ENCODE measurements at places on chromosomes 5 and 9.

- DNase-seq = no peak
These were observed 12.6 kb upstream of the SEMA5A start for GRCh38 chr5:9558319-9558965.

DNA sequence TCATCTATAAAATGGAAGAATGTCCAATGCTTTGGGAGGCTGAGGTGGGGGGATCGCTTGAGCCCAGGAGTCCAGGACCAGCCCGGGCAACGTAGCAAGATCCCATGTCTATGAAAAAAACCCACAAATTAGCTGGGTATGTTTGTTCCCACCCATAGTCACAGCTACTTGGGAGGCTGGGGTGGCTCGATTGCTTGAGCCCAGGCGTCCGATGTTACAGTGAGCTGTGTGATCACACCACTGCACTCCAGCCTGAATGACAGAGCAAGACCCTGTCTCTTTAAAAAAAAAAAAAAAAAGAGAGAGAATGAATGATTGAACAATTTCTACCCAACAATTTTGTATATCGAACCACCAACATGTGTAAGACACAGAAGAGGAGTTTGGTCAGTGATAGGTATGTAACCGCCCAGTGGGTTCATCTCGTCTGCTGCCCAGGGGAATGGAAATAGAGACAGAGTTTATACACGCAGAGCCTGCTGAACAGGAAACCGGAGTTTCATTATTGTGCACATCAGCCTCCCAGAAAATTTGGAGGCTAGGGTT, 26.2 kb upstream of the ERGIC1 start:
- DNase-seq = no peak

DNA sequence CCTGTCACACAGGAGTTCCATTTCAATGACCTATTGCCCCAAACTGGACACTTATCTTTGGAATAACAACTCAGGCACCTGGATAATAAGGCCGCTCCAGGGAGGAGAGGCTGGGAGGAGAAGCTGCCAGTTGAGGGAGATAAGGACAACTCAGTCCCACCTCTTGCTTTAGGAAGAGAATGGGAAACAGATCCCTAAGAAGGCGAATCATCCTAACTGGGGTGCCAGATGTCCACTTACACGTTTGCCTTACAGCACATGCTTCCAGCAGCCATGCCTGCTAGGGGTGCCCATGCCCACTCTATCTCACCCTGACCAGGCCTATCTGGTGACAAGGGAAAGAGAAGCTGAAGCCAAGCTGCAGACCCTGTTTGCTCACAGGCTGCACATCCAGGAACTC, 6.5 kb downstream of the HK3 start:
- DNase-seq = no peak

DNA sequence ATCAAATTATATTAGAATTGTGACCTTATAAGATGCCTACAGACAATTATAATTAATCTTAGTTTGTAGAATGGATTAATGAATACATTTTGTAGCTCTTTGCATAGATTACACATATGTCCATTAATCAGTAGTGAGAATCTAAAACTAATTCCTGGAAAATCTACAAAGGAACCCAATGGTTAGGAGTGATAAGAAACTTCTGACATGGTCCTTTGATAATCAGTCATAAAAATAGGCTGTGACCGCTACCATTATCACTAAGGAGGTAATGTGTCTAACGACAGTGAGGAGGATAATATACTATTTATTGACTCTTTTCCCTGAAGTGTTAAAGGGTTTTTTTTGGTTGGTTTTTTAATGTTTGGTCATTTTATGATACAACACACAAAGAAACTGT, 46.6 kb downstream of the BNC2 start:
- DNase-seq = no peak

GRCh38 chr9:133023117-133023890, 7.5 kb upstream of the GTF3C5 start:
- DNase-seq = no peak

DNA sequence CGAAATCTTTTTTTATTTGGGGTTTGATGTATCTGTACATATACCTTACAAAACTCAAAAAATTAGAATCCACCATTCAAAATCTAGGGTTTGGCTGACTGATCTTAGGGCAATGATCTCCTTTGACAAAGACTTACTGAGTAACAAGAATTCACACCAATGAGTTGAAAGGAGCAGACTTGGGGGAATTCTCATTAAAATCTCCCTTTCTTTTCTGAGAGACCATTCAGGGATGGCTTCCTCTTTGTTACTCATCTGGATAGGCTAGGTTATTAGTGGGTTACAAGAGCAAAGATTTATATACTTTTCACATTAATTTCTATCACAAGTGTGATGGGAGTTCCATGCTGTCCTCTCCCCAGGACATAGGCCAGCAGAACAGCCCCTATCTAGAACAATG, 661.0 kb downstream of the KCTD16 start:
- no peak for DNase-seq

- DNase-seq = no peak
These were observed 45.1 kb downstream of the ERGIC1 start for GRCh38 chr5:172878933-172879752.

Measured in activated naive CD4-positive, alpha-beta T cell (primary cell).